ENCODE measurements at places on chromosomes 6 and 20.

DNA sequence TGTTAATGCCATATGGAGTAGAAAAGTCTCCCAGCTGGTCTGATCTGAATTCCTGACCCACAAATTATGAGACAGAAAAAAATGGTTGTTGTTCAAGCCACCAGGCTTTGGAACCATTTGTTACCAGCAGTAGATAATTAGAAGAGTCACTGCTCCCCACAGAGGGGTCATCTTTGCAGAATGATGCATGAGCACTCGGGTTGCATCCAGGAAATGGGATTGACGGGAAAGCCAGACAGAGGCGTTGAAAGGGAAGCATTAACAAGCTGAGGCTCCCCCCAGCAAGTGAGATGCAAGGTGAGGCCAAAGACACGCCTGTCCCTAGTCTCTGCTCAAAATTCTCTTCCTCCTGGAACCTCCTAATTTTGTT, 182.5 kb downstream of the SYNDIG1 start:
- no peak for DNase-seq

DNA sequence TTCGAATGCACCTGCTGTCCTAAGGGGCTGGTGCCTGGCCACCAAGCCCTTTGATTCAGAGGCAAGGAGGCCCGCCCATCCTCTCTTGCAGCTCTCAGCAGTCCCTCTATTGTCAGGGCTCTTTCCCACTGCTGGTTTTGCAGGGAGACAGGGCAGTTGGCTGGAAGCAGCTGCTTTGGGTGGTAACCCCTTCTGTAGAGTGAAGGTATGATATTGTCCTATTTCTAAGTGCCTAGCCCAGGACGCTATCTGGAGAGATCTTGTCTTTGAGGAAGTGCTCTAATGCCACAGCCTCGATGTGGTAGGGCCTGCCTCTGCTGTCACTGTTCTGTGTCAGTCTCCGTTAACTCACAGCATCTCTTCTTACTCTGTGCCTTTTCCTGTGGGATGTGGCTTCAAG, 5.6 kb downstream of the PLCG1 start:
- no peak for DNase-seq

DNA sequence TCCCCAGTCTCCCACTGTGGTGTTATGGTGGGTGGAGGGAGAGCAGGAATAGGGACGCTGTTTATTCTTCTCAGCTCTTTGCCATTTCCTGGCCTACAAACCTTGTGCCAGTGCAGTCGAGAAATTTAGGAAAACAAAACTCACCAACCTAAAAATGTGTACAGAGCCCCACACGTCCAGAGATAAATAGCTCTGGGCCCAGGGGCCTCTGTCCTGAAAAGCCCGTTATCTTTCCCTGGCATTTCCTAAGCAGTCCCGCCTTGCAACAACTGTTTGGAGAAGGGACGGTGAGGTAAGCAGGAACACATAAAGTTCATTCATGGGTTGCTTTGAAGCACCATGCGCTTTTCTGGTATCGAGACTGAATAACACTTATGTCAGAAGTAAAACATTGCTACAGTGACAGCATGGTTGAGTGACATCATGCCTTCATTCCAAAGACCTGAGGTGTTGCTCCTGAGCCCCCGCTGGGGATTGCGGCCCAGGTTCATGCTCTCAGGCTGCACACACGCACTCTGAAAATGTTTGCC, 80.1 kb upstream of the NXT1 start:
- no peak for DNase-seq

- DNase-seq = no peak
These were observed 71.2 kb downstream of the TRDN start for GRCh38 chr6:123565529-123565928.

DNA sequence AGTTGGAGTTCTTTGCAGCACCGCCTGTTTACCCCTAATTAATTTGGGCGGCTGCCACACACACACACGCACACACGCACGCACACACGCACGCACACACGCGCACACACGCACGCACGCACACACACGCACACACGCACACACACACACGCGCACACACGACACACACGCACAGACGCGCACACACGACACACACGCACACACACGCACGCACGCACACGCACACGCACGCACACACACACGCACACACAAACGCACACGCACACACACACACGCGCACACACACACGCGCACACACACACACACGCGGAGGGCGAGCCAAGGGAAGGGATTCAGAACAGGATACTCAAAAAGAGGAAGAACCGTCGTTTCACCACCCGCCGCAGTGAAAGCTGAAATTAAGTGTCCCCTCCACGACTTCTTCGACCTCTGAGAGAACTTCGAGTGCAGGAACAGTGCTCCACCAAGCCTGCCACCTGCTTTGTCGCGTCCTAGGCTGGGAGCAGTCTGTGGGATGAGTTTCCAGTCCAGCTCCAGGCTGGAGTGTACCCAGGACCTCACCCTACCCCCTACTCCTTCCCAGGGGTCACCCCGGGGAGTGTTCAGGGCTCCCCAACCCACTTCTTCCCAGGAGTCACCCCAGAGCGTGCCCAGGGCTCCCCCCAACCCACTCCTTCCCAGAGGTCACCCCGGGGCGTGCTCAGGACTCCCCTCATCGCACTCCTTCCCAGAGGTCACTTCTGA, 1.1 kb downstream of the RNASET2 start:
- no peak for DNase-seq

DNA sequence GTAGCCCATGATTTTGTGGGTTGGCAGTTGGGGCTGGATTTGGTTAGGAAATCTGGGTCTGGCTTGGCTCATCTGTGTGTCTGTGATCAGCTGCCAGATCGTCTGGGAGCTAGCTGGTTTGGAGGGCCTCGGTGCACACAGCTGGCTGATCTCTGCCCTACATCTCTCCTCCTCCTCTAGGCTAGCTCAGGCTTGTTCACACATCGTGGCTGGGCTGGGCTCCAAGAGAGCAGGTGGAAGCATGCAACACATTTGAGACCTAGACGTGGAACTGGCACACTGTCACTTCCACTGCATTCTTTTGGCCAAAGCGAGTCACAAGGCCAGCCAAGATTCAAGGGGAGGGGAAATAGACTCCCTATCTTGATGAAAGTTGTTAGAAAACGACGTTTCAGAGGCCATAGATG, 15.9 kb downstream of the NDUFAF5 start:
- no peak for DNase-seq

GRCh38 chr20:50712771-50713656, 18.4 kb upstream of the PARD6B start:
- no peak for DNase-seq

Measured in right renal pelvis (tissue), 4 donors.